ENCODE measurements at places on chromosomes 7 and 10.

- no peak for DNase-seq
Observed at GRCh38 chr10:52472406-52473146, 158.5 kb downstream of the DKK1 start.

- DNase-seq = no peak
Observed at GRCh38 chr7:48759431-48760080, 164.8 kb upstream of the CDC14C start.

- no peak for DNase-seq
Observed at GRCh38 chr7:27151341-27151930, 947 bp downstream of the HOXA3 start.

DNA sequence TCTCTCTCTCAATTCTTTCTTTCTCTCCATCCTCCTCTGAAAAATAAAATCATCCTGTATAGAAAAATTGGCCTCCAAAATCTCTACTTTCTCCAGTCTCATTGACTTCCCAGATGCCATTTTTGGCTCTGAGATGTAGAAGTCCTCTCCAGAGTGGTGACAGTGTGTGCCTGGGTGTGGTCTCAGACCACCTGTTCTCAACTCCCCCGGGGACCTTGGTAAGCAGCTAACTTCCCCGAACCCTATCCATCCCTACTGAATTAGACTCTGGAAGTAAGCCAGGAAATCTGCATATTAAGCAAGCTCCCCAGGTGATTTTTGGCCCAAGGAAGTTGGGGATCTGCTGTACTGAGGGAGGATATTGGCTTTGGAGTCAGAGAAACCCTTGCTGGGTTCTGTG, 120.5 kb downstream of the WDR11 start:
- no peak for DNase-seq

DNA sequence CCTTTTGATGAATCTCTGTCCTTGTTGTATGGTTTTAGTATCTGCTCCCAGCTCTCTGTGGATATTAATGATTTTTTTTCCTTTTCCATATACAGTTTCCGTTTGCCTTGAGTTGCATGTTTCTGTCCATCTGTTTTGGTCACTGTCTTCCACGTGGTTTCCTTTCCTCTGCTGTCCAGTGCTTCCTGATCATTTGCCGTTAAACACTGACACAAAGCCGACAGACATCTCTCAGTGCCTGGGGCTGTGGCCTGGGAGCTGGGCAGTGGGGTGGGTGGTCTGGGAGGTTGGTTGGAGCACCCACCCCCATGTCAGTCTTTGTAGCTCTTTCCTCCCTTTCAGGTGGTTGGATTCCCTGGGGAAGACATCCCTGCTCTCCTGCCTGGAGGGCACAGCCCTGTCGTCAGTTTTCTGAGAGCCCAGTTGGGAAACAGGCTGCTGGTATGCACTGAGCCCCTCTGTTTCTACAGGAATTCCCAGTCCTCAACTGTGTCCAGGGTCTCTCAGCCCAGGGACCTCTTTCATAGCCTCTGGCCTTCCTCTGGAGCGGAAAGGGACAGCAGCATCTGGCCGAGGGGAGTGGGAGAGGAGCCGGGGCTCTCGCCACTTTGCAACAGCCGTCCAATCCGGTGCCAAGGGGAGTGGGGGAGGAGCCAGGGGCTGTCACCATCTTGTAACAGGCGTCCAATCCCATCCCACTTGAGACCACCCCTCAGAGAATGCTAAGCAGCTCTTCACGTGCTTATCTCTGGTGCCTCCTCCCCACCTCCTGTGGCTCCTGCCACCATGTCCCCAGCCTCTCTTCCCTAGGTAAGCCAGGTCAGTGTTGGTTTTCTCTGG, 26.7 kb upstream of the MKI67 start:
- DNase-seq = no peak

GRCh38 chr10:128472196-128472595, 346.0 kb upstream of the MKI67 start:
- DNase-seq = no peak

- no peak for DNase-seq
Observed at GRCh38 chr10:124568339-124568738, 106.7 kb downstream of the LHPP start.

GRCh38 chr7:144006029-144006691, 6.0 kb downstream of the OR6B1 start:
- DNase-seq = no peak

DNA sequence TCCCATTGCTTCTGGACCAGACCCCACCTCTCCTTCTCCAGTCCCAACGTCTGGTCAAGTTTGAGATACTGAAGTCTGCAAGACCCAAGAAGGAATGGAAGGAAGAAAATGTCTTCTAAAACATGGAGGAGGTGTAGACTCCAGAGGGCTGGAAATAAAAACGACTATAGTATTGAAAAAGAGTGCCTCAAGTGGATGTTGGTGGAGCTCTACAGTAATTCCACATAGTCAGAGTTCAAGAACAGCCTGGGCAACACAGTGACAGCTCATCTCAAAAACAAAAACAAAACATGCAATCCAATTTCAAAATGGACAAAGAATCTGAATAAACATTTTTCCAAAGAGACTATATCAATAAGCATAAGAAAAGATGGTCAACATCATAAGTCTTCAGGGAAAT, 2.3 kb upstream of the PCGF6 start:
- no peak for DNase-seq

DNA sequence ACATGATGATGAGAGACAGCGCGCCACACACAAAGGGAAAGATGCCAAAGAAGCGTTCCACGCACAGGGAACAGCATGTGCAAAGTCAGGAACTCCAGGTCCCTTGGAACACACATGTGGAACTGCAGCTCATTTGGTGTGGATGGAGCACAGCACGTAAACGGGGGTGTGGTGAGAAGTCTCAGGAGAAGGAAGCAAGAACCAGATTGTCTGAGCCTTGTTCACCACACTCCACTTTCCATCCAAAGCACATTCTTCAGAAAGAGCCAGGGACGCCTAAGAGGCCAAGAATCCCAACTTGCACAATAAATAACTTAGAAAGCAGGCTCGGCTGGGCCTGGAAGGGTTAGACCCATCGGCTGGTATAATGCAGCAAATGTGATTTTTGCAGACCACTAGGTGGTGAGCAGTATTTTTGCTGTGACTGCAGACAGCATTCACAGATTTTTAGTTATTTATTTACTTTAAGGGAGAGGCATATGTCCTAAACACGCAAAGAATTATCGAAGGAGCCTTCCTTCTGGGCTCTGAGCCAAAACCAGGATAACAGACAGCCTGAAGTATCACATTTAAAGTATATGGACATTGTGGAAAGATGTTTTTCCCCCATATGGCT, 27.9 kb upstream of the ASCC1 start:
- no peak for DNase-seq

DNA sequence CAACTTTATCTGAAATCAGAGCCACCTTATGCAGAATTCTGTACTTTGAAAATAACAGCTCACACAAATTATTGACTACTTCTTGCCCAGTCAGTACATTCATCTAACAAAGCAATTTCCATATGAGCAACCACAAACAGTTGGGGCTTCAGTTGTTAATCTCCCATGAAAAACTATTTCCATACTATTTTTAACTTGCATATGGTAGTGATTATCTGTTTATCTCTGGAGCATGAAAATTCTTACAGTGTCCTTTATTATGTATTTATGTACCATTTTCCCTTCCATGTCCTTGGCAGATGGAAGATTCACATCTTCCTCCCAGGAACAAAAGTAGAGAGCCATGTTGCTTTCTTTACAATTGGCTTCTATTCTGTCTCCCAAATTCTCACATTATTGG, 285.7 kb downstream of the CRPPA start:
- DNase-seq = no peak

- no peak for DNase-seq
Observed at GRCh38 chr10:44752451-44753441, 158.4 kb upstream of the TMEM72 start.

GRCh38 chr7:18126281-18126680, 98.6 kb upstream of the PRPS1L1 start:
- no peak for DNase-seq

DNA sequence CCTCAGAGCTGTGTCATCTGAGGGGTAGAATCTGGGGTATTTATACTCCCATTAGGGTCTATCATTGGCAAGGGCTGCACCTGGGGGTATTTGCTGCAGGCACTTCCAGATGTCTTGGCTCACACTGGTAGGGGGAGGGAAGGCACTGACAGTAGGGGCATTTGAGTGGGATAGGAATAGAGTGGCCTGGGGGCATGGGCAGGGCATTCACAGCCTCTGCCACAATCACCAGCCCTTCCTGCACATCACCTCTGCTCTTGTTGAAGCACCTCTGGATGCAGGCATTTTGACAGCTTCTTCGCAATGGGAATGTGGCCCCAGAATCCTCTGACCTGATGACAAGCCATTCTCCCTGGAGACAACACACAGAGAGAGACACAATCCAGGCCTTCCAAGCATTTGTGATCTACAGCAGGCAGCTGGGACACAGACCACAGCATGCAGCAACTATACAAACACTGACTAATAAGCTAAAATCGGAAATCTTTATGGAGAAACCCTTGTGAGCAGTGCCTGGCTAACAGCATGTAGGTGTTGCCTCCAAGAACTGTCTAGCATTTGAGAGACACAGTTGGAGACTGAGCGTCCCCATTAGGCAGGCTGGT, 178.5 kb downstream of the KCNMA1 start:
- DNase-seq = no peak

DNA sequence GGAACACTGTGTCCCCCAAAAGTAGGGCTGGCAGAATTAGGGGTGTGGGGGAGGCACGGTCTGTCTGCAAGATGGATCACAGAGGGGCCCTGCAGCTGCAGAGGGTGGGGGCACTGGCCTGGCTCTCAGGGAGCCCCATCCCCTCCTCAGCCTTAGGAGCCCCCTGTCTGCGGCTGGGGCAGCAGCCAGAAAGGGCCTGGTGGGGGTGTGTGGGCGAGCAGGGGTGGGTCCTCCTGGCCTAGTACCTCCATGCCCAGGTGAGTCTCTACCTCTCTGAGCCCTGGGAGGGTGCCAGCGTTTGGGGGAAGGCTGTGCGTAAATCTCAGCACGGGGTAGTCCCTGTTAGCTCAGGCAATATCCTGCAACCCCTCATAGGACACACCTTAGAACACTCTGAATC, 280.5 kb upstream of the PPP2R2D start:
- no peak for DNase-seq

GRCh38 chr7:85033263-85033662, 153.6 kb downstream of the SEMA3D start:
- DNase-seq = no peak

DNA sequence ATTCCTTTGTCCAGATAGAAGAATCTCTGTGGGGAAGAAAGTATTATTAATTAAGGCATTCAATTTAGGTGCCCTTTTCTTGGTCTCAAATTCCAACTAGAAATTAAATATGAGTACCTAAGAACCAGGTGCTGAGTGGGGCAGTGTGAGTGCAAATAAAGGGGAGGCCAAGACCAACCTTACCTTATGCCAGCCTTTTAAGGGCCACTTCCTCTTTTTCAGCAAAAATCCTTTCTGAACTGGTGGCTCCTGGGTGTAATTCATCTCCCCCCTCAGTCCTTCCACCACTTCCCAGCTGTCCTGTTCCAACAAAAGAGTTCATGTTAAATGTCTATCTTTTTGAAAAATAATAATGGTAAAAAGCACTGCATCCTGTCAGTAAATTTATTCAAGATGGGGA, 108.2 kb downstream of the OSBPL3 start:
- DNase-seq = no peak

GRCh38 chr10:122280156-122280555, 9.1 kb downstream of the BTBD16 start:
- no peak for DNase-seq

Measured in stimulated activated CD4-positive, alpha-beta T cell treated with anti-CD3 and anti-CD28 coated beads, Interleukin-1b, Interleukin-23, amount 100 ng/mL, for 4 hours (primary cell).